NCI-H1436 (cell line): ENCODE measurements at places on chromosomes 5 and 9.

DNA sequence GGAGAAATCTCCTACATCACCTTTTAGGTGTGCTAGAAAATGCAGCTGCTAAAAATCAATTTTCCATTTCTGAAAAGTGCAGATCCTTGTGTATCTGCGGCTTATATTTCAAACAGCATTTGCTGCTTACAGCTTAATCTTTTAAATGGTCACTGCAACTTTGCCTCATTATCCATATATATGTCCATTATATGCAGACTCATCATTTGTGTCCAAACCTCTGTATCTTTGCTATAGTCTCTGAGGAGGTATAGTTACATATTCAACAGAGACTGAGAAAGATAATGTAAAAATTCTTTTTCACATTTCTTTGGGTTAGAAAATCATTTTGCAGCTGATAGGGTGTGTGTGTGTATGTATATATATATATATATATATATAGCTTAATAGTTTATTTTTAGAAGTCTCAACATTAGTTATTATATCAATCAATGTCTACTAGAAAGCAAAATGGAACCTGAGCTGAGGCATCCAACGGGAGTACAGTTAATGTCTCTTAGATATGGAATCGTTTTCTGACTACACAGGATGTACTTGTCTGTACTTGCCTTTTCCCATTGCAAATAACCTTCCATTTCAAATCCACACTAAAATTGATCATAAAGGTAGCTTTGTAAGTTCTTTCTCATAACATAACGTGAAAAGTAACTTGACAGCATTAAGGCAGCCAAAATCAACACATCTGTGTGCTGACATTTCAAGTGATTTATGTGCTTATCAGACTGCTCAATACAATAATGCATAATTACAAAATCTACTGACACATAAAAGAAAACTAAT is 267.0 kb upstream of the HAPLN1 start:
- no peak for DNase-seq

DNA sequence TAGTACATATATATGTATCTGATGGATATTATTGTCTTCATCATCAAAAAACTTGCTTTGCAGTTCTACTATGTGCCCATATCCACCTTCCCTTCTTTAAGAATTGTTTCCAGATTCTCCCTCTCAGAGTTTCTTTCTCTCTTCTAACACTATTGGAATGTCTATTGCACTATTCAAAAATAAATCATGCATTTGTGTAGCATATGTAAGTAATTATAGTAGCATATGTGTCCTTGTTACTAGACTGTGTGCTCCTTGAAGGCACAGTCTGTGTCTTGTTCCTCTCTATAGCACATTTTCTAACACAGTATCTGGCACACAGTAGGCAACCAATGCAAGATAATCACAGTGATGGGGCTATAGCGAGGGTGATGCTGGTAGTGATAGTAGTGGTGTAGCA is 43.4 kb upstream of the TRIM32 start:
- no peak for DNase-seq

DNA sequence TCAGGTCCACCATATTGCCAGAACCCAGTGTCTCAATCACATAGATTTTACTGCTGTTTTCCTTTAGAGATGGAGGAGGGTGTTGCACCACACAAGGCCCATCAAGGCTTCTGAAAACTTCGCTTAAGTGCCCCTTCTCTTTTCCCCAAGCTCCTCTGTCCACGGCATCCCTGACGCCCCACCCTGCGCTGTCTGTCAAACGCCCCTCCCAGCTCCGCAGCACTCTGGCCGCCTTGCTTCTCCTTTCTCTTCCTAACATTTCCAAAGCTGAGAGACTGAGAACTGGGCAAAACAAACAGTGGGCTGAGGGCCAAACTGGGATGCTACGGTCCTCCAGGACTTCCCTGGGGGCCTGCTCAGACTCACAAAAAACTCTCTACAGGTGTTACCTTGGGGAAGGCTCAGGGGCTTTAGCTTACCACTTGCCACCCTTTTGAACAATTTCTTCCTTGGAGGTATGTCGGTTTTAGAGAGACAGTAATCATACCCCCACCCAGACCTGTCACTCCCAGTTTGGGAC is 28.3 kb upstream of the ERGIC1 start:
- DNase-seq = no peak

- DNase-seq = no peak
These were observed 26.1 kb downstream of the RNF145 start for GRCh38 chr5:159183247-159183646.

DNA sequence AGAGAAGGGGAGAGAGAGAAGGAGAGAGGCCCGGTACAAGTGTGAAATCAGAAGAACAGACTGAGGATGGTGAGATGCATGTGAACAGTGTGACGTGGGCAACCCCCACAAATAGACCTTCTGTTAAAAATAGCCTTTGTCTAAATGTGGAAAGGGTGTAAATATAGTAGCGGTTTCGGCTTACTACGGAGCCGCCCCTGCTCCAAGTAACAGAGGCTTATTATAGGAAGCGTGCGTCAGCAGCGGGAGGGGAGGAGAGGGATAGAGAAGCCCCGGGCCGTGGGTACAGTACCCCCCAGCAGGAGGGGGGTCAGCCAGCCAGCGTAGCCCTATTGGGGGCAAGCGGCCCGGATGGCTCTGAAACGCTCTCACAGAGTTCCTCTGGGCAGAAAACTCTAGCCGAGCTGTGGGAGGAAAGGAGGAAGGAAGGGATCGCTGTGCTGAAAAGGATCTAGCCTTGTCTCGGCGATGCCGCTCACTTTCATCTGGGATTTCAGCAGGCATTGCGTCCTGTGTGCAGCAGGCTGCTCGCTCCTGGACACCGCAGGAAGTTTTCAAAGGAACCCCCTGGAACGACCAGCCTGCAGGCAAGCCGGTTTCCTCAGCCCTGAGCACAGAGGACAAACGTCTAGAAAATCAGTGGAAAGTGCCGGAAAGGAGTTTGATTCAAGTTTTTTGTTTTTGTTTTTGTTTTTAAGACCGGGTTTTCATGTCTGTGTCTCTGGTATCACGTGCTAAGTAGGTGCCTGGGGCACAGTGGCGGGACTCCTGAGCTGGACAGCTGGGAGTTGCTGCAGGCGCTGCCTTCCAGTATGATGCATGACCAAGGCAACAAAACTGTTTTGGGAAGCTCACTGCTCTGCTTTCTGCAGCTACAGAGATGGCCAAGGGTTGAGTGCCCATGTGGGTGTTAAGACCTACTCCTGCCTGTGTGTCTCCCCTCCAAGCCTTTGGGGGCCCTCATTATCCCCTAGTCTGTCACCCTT is 146.6 kb downstream of the SEC61B start:
- DNase-seq = peak; percentile 13

- DNase-seq = no peak
These were observed 2.5 kb downstream of the FAM169A start for GRCh38 chr5:74863726-74864125.

DNA sequence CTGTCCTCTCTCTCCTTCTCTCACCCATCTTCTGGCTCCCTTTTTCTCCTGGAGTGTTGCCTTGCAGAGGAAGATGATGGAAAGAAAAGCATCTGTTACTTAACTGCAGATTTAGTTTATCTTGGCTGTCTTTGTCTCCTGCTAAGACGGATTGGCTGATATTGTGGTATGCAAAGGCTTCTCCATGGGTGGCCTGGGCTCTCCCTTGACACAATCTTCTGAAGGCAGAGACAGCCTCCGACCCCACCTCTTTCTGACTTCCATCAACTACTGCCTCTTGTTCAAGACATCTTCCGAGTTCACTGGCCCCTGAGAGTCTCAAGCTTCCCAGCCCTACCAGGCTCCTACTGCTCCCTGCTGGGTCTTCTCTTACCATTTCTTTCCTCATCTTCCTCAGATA is 403.7 kb downstream of the LRRC70 start:
- no peak for DNase-seq

DNA sequence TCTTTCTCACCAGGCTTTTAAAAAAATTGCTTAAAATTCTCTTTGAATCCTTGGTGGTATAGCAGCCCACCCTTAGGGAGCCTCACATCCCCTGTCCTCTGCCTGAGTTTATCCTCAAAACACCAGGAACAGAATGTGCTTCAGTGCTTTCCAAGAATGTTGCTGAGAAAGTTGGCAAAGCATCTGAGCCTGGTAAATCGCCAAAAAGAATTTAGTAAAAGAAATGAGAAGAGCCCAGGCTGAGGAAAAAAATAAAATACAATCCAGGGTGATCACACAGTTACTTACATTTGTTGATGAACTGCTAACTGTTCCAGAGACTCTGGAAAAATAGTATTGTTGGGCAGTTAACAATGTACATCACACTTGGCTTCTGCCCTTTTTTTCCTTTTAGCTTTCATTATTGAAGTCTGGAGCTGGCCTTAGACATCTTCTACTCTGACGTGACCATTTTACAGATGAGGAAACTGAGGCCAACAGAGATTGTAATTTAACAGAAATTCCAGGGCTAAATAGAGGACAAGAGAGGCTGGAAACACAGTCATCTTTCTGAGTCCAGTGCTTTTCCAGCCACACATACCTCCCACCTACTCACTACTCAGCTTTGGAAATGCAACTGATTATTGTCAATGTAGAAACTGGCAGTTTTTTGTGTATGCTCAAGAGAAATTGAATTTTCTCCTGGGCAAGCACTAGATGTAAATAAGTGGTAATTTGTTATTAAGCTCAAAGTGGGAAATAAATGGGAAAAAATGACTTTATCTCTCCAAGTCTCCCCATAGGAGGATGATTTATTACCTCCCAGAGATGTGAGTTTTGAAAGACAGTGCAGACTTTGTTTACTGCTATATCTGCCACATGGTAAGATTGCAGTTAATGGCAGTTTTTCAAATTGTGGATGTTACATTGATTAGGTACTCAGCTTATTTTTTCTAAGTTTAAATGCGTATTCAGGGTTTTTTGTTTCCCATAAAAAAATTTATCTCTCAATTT is 86.7 kb upstream of the ALDH1A1 start:
- no peak for DNase-seq
